Tibial nerve (tissue), 4 donors: ENCODE measurements at places on chromosomes 4 and X.

GRCh38 chrX:43005561-43005960, 227.6 kb upstream of the PPP1R2C start:
- no peaks in the 10 kb centered on the region for H3K27me3 ChIP-seq
- H3K27ac ChIP-seq = no peak overlapping the region
- no peaks in the 10 kb centered on the region for H3K4me1 ChIP-seq
- no peak for DNase-seq

DNA sequence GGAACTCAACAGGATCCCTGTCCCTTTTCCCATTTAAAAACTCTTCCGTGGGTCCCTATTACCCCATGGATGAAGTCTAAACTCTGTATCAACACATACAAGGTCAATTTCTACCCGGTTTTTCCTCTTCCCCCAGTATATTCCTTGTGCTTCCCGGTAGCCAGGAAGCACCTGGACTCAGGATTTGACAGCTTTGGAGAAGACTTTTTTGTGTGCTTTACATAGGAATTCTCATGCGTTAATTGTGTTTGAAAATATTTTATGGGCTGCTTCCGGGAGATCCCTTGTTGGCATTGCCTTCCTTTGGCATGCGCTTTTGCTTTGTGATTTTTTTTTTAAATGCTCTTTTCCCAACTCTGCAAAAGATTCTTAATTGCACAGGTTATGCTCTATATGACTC, 7.2 kb downstream of the SMS start:
- no peak for DNase-seq
- H3K27ac ChIP-seq = peak overlapping the region; percentile 77
- H3K4me1 ChIP-seq = no peaks in the 10 kb centered on the region
- H3K27me3 ChIP-seq = no peaks in the 10 kb centered on the region
- H3K36me3 ChIP-seq = no peaks in the 10 kb centered on the region

DNA sequence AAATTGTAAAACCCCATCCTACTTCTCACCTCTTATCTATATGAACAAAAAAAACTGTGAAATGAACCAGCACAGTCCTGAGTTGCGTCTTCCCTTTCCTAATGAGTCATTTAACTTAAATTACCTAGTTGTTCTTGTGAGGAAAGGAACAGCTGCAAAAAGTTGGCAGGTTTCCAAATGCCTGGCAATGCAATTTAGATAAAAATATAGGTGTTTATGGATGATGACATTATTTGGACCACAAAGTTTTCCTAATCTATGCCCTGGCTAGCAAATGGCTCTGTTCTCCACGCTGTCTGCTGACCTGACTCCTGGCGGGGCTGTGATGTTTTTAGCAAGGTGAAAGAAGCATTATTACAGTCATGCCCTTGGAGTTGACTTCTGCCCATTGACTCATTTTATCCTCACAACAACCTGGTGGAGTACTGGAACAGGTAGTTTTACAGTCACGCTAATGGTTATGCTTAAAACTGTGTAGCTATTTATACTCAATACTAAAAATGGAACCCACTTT, 29.8 kb upstream of the RELL1 start:
- H3K4me3 ChIP-seq = no peak overlapping the region
- no peaks in the 10 kb centered on the region for H3K4me1 ChIP-seq
- no peak overlapping the region for H3K27ac ChIP-seq
- DNase-seq = no peak

GRCh38 chr4:147078875-147079658, 133.4 kb upstream of the TTC29 start:
- H3K27ac ChIP-seq = no peak overlapping the region
- H3K4me3 ChIP-seq = no peak overlapping the region
- no peaks in the 10 kb centered on the region for H3K4me1 ChIP-seq
- H3K36me3 ChIP-seq = no peaks in the 10 kb centered on the region
- no peaks in the 10 kb centered on the region for H3K27me3 ChIP-seq

GRCh38 chrX:771536-771935, 140.9 kb downstream of the SHOX start:
- H3K4me3 ChIP-seq = no peak overlapping the region
- no peaks in the 10 kb centered on the region for H3K4me1 ChIP-seq
- no peaks in the 10 kb centered on the region for H3K36me3 ChIP-seq
- H3K27ac ChIP-seq = no peak overlapping the region
- no peak for DNase-seq

- peak overlapping the region; percentile 21 for H3K4me3 ChIP-seq
- no peak overlapping the region for H3K27ac ChIP-seq
- peaks cover 10% of the 10 kb centered on the region for H3K4me1 ChIP-seq
- H3K27me3 ChIP-seq = no peaks in the 10 kb centered on the region
Observed at GRCh38 chrX:331151-331824, 12.7 kb upstream of the GTPBP6 start.

DNA sequence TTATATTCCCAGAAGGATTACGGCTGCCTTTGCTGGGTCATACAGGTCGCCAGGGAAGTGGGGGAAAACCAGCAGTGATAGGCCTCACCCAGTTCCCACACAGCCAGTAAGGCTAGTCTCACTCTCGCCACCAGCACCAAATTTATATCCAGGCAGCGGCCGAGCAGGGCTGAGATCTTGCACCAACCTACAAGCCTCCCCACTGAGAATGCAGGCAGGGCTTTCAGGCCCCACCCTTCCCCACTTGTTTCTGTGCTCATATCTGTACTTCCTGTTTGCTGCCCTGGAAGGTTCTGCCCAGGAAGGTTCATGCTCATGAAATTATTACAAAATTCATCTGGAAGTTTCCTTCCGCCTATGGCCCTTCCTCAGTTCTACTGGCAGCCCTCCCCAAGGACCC, 179.7 kb downstream of the STIM2 start:
- H3K4me1 ChIP-seq = no peaks in the 10 kb centered on the region
- H3K27me3 ChIP-seq = no peaks in the 10 kb centered on the region
- no peak overlapping the region for H3K27ac ChIP-seq
- H3K36me3 ChIP-seq = no peaks in the 10 kb centered on the region
- H3K4me3 ChIP-seq = no peak overlapping the region
- DNase-seq = no peak

GRCh38 chr4:174926958-174927357, 8.8 kb downstream of the ADAM29 start:
- no peaks in the 10 kb centered on the region for H3K4me1 ChIP-seq
- DNase-seq = no peak
- H3K27ac ChIP-seq = no peak overlapping the region
- H3K27me3 ChIP-seq = no peaks in the 10 kb centered on the region
- H3K36me3 ChIP-seq = no peaks in the 10 kb centered on the region
- no peak overlapping the region for H3K4me3 ChIP-seq

GRCh38 chr4:20723019-20723418, 22.8 kb downstream of the PACRGL start:
- H3K4me1 ChIP-seq = no peaks in the 10 kb centered on the region
- H3K36me3 ChIP-seq = peaks cover 11% of the 10 kb centered on the region
- no peak overlapping the region for H3K4me3 ChIP-seq
